ENCODE measurements at places on chromosomes 3 and 15. TPM values are rescaled to one million over a fixed set of nuclear protein-coding genes. Genes with fewer than 3 reads are reported as not detected.

Gene TEX9
- total RNA-seq = 2.9 TPM

- DNase-seq = no peak
Measured at GRCh38 chr3:126402666-126403302, 8.1 kb downstream of the CFAP100 start.

Gene SLC2A2
- total RNA-seq = under 0.01 TPM

Gene SH2D7
- total RNA-seq = not detected

Gene PLSCR4
- total RNA-seq = 13.5 TPM

- DNase-seq = no peak
Measured at GRCh38 chr3:13578251-13578650, 29.3 kb downstream of the FBLN2 start.

DNA sequence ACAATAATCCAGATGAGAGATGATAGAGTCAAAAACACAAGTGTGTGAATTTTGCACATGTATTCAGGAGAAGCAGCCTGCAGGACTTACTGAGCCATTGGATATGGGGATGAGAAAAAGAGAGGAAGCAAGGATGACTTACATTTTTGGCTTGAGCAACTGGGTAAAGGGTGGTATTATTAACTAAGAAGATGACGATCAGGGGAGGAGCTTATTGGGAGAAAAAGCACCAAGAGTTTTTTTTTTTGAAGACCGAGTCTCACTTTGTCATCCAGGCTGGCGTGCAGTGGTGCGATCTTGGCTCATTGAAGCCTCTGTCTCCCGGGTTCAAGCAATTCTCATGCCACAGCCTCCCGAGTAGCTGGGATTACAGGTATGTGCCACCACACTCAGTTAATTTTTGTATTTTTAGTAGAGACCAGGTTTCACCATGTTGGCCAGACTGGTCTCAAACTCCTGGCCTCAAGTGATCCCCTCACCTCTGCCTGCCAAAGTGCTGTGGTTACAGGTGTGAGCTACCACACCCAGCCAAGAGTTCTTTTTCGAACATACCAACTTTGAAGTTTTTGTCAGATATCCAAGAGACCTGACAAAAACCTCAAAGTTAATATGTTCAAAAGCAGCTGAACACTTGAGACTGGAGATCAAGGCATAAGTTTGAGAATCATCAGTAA, 14.8 kb upstream of the SH3BP5 start:
- no peak for DNase-seq

Gene LNP1
- total RNA-seq = 4.2 TPM
